Mesothelial cell of epicardium (in vitro differentiated cells): ENCODE measurements at places on chromosomes 5 and 9.

- H3K4me1 ChIP-seq: peaks cover 16% of the 10 kb centered on the region
- H3K4me3 ChIP-seq: no peak overlapping the region
- H3K27ac ChIP-seq: no peak overlapping the region
- no peak for DNase-seq
These were observed 960 bp downstream of the PCDHGC5 start for GRCh38 chr5:141489841-141490240.

DNA sequence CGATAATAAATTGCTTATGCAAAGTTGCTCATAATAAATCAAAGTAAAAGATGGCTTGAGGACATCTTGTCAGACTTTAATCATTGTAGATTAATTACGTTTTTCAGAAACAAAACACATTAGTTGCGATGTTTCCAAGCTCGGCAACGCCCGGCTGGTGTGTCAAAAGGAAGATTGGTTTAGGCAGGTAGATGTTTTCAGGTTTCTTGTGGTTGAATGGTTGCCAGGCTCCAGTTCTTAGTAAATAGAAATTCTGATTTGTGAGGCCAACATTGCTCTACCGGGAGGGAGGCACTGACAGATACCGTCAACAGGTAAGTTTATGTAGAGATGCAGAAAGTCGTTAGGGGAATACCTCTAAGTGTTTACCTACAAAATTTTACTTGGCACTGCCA is 280.3 kb downstream of the NPR3 start:
- H3K4me1 ChIP-seq: peaks cover 8% of the 10 kb centered on the region
- no peak for DNase-seq
- H3K36me3 ChIP-seq: no peaks in the 10 kb centered on the region
- no peak overlapping the region for H3K4me3 ChIP-seq
- H3K27me3 ChIP-seq: peaks cover 14% of the 10 kb centered on the region

DNA sequence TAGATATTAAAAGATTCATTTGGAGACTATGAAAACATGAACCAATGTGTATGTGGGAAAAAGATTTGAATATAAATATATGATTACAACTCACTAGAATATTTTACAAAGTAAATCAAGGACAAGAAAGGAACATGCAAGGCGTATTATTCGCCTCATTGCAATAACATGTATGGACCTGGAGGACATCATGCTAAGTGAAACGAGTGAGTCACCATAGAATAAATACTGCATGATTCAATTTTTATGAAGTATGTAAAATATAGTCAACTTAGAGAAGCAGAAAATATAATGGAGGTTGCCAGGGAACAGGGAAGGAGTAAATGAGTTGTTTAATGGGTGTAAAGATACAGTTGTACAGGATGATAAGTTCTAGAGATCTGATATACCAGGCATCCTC is 4.9 kb downstream of the TXNDC8 start:
- no peak overlapping the region for H3K27ac ChIP-seq
- DNase-seq: no peak
- H3K27me3 ChIP-seq: no peaks in the 10 kb centered on the region
- H3K4me3 ChIP-seq: no peak overlapping the region

DNA sequence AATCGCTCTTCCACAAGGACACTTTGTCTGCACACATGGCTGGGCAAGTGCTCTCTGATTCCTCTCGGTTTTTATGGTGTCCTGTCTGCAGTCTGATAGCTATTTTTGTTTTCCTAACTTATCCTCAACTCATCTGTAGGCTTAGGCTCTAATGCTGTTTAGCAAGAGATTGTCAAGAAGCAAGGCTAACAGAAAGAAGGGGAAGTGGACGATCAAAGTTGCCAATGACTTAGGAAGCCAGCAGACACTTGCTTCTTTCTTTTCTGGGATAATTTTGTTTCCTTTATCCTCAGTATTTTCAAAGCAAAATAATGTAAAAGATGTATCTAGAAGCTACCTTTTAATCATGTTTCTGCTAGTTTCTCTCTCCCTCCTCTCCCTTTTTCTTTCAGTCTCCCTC is 130.7 kb downstream of the PRKACG start:
- no peaks in the 10 kb centered on the region for H3K4me1 ChIP-seq
- no peak overlapping the region for H3K27ac ChIP-seq
- no peaks in the 10 kb centered on the region for H3K27me3 ChIP-seq
- no peak for DNase-seq

DNA sequence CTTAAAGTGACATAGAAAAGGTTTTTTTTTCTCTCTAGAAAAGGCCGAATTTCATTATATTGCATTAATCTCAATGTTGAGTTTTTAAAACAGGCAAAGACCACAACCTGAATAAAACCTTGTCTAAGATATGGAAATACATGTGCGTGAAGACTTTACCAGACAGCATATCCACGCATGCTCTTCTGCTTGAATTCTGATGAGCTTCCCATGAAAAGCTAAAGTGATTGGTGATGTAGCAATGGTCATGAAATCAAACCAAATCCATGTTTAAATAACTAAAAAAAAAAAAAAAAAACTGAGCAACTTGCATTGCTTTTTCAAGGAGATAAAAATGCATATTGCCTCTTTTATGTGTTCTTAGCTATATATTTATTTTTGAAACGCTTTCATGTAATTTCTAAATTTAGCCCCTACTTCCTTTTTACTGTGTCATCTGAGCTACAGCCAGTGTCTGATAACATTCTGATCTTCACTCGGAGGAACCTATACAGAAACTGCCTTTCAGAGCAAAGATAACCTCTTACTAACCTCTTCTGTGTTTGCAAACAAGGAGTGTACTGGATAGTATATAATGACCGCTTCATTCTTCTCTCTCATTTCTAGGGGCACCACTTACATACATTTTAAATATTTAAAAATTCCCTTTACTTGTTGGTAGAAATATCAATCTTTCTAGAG is 179.1 kb upstream of the GNA14 start:
- H3K27ac ChIP-seq: no peak overlapping the region
- H3K4me3 ChIP-seq: no peak overlapping the region
- no peaks in the 10 kb centered on the region for H3K27me3 ChIP-seq
- H3K36me3 ChIP-seq: peaks cover 2% of the 10 kb centered on the region
- DNase-seq: no peak
- H3K4me1 ChIP-seq: peaks cover 6% of the 10 kb centered on the region

- peaks cover 10% of the 10 kb centered on the region for H3K27me3 ChIP-seq
- no peak overlapping the region for H3K4me3 ChIP-seq
- H3K27ac ChIP-seq: no peak overlapping the region
- no peaks in the 10 kb centered on the region for H3K4me1 ChIP-seq
- H3K36me3 ChIP-seq: no peaks in the 10 kb centered on the region
- no peak for DNase-seq
These were observed 88.5 kb downstream of the FAM174A start for GRCh38 chr5:100623719-100624118.
